Activated CD4-positive, alpha-beta T cell treated with anti-CD3 and anti-CD28 coated beads, Interleukin-2, amount 50 U/mL, for 4 hours (primary cell): ENCODE measurements at places on chromosomes 7 and 10.

- no peak for DNase-seq
Measured at GRCh38 chr10:119022846-119023552, 6.5 kb upstream of the NANOS1 start.

DNA sequence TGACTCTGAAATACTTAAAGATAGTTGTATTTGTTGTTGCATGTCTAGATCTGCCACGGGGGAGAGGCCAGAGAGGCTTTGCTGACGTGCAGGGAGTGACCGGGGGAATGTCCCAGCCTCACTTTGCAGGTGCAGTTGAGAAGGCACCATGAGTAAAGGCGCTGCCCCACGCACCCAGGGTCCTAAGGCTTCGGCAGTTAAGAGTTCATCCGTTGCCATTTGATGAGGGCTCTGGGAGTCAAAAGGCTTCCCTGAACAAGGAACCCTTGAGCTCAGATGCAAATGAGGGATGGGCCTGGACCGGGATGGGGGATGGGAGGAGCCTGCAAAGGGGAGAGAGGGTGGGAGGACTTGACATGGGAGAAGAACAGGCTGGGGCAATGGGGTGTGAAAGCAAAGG, 20.4 kb downstream of the PPP2R2D start:
- DNase-seq: no peak

DNA sequence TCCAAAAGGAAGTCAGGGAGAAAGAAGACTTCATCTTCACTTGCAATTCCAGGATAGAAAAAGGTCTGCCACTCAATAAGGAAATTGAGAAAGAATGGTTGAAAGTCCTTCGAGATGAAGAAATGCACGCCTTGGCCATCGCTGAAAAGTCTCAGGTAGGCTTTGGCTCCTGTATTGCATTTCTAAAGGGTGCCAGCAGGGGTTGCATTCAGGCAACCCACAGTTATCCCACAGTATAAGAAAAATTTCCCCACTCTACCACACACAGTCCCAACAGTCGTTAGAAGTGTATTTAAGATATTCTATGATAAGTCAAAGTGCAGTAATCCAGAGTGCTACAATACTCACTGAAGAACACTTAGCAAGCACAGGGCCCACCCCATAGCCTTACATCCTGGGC, 93.4 kb upstream of the FGL2 start:
- DNase-seq: no peak

DNA sequence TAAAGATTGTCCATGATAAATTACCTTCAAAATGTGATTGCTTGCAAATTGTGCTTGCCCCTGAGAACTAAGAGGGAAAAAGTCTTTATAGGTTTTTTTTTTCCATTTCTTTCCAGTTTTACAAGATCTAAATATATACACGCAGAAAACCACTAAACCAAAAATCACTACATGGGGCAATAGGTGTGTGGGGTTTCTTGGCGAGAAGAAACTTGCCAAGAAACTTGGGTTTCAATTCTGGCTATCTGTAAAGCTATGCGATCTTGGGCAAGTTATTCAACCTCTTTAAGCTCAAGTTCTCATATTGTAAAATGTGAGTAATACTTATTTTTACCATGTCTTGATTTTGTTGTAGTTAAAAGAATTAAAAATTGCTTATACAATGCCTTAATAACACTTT, 17.0 kb downstream of the CUBN start:
- no peak for DNase-seq

- DNase-seq: no peak
Measured at GRCh38 chr7:95264363-95264891, 59.9 kb downstream of the PON1 start.

DNA sequence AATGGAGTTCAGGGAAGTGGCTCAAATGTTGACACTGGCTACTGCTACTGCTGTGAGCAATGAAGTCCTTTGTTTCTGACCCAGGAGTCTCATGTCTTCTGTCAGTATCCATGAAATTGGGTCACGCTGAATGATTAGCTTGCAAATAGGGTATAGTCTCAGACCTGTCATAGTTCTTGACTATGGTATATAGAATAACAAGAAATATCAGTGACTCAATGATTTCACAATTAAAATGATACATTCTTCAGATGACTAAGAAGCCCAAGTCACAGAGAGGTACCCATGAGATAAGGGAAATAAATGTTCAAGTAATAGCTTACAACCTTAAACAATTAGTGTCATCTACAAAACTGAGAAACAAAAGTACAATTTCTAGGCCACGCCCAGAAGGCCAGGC, 89.3 kb downstream of the LYZL2 start:
- DNase-seq: no peak

DNA sequence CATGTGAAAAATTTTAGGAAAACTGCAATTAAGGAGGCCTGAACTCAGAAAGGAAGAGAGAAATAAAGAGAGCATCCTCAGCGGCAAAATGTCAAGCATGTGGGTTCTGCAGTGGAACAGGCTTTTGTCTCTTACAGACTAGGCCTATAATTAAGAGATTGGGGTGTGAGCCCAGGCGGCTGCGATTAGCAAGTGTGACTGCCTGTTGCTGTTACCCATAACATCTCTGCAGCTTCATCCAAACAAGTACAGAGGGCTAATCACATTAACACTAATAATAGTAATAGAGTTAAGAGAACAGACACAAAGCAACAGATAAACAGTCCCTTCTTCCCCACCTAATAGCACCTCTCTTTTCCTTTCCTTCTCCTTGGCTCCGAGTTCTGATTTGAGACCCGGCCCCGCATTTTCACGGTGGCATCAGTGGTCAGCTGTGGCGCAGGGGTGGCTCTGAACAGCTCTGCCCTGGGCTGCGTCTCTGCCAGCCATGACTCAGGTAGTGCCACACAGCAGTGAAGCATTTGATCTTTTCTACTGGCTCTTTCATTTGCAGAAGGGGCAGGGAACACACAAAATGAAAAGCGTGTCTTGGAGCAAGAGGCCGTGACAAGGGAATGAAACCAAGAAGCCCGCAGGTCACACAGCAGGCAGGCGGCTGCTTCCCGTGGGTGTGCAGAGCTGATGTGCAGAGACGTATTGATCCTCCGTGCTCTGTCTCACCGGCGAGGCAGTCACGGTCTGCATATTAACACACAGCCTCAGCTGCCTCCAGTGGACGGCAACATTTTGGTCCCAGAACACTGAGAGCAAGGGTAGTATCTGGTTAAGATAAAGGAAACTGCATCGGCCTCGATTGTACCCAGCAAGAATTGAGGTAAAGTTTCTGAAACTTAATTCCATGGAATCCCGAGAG, 103.1 kb downstream of the KLF6 start:
- no peak for DNase-seq

DNA sequence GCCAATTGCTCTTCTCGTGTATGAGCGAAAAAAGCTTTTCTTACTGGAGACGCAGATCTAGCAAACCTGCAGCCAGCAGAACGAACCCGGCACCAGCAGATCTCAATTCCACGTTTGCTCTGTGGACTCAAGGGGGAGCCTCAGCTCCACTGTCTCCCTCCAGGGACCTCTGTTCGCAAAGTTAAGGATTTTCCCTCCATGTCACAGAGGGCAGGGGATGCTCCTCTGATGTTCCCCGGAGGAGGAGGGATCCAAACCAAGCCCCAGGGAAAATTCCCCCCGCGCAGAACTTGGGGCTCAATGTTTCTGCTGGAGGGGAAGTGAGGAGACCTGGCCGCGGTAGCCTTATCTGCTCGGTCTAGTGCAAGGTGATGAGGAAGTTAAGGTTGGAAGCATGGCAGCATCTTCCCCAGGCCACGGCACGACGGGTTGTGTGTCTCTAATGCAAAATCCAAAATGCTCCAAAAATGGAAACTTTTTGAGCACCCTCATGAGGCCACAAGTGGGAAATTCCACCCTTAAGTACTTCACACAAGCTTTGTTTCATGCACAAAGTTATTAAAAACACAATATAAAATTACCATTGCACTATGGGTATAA, 9.0 kb downstream of the IQCE start:
- no peak for DNase-seq

GRCh38 chr10:125967533-125967932, 71.2 kb downstream of the FANK1 start:
- DNase-seq: no peak

- DNase-seq: no peak
Measured at GRCh38 chr7:70239918-70240317, 641.6 kb downstream of the AUTS2 start.

- DNase-seq: no peak
Measured at GRCh38 chr7:138867744-138868143, 69.7 kb upstream of the ATP6V0A4 start.

DNA sequence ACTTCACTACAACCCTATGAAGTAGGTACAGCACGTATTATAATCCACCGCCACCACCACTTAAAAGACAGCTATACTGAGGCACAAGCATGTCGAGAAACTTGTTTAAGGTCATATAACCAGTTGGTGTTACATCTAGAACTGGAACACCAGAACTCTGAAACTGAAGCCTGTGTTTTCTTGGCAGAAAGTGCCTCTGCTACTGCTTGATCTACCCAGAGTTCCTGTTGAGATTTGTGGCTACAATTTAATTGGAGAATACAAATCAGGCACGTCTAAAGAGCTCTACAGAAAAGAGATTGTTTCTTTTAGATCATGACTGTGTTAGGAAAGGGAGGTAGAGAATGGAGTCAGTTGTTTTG, 4.3 kb upstream of the ADD3 start:
- DNase-seq: no peak

DNA sequence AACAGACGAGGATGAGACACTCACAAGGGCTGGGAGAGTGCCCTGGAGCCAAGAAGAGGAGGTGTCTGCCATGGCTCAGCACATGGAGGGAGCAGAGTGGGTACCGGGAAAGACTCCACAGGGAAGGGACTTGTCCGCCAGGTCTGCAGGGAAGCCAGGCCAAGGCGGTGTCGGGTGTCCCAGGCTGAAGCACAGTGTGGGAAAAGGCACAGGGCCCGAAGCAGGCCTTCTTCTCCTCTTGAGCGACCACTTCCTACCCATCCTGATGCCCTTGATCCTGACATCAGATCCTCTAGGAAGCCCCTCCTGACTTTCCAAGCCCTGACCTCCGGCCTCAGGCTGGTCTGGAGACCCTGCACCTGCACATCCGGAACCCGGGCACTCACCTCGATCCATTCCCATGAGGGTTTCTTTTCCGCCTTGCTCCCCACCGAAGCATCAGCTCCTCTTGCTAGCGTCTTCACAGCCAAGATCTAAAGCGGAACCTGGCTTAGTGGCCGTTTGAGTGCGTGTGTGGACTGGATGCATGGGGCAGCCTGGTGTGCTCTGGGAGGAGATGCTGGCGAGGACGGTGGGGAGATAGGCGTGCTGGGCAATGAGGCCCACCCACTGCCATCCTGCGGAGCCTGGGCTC, 8.5 kb downstream of the CALML3 start:
- DNase-seq: no peak

- DNase-seq: no peak
Measured at GRCh38 chr7:88969167-88969566, 173.6 kb upstream of the TEX47 start.

DNA sequence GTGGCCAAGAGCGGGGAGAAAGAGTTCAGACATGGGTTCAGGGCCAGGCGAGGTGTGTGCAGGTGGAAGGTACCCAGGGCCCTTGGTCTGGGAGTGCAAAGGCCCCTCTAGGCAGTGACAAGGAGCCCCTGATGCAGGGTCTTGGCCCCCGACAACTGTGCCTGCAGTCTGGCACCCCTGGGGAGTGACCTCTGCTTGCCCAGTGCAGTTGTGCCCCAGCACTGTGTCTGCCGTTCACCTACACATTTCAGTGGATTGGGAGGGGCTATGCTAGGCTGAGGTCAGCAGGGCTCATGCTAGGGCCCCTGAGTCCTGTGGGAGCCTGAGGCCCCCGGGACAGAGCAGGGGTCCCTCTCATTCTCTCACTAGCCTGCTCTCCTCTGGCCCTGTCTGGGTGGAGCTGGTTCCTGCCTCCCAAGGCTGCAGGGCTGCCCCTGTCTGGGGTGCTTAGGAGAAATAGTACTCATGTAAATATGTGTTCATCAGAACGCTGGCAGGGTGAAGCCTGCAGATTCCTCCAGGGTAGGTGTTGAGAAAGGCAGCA, 550.4 kb downstream of the TCERG1L start:
- no peak for DNase-seq

GRCh38 chr10:5469353-5470061, 29.9 kb downstream of the CALML5 start:
- DNase-seq: no peak

DNA sequence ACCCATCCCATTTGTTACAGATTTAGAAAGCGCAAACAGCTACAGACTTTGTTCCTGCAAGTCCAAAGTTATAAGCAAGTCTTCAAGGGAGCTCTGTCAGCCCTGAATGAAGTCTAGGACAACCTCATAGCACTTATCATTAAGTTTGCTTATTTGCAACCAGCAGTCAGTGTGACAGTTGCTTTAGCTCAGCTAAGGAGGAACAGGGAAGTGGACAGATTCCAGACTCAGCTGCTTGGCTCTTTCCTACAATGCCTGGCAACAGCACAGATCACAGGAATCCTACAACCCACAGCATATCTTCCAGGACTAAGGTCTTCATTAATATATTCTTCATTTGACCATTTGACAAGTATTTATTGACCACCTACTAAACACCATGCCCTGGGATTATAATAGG, 17.4 kb upstream of the KIF5B start:
- DNase-seq: no peak

- no peak for DNase-seq
Measured at GRCh38 chr10:1612908-1613307, 124.4 kb downstream of the ADARB2 start.

DNA sequence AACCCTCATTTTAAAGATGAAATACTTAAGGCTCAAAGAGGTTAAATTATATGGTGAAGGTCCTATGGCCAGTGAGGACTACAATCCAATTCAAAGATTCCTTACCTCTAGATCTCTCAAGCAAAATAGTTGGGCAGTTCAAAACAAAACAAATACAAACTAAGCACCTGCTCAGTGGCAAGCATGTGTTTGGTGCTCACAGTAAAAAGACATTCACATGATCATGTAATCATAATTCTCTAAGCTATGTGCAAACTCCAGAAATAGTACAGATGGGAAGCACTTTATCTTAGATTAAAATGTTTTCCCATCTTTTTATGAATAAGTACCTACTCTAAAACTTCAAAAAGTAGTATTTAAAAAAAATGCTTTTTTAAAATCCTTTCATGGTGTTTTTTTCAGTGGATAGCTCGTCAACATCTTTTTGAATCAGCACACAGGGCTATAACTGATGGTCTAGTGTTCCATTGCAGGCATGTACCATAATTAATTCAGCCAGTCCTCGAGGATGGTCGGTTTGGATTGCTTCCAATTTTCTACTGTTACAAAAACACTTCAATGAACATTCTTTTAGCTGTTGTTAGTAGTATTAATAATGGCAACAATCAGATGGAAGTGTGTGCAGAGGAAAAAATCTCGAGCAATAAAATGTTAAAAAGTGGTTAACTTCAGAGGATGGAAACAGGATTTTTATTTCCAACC, 58.4 kb downstream of the CHCHD3 start:
- DNase-seq: no peak

DNA sequence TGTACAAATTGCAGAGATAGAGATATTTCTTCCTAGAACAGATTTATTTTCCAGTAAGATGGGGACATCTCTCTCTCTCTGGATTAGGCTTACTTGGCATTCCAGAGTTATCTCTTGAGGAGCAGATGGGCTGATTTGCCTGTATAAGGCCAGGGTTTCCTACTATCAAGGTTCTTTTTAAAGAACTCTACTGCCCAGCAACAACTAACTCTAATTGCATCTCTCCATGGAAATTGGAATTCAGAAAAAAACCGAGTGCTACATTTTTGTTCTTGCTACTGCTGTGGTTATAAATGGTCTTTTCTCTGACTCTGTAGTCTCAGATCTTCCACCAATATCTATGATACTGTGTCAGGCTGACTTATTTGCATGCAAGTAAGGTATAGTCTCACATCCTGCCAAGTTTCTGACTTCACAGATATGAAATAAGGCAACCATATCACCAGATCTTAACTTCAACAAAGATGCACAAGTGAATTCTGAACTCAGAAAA, 161.1 kb downstream of the CRPPA start:
- no peak for DNase-seq
